ENCODE measurements at places on chromosomes 7 and 10.
A peak's percentile ranks its signal among the peaks of the same experiment; 100 is the strongest.

- DNase-seq: no peak
Measured at GRCh38 chr7:120273476-120273975, 551 bp downstream of the KCND2 start.

DNA sequence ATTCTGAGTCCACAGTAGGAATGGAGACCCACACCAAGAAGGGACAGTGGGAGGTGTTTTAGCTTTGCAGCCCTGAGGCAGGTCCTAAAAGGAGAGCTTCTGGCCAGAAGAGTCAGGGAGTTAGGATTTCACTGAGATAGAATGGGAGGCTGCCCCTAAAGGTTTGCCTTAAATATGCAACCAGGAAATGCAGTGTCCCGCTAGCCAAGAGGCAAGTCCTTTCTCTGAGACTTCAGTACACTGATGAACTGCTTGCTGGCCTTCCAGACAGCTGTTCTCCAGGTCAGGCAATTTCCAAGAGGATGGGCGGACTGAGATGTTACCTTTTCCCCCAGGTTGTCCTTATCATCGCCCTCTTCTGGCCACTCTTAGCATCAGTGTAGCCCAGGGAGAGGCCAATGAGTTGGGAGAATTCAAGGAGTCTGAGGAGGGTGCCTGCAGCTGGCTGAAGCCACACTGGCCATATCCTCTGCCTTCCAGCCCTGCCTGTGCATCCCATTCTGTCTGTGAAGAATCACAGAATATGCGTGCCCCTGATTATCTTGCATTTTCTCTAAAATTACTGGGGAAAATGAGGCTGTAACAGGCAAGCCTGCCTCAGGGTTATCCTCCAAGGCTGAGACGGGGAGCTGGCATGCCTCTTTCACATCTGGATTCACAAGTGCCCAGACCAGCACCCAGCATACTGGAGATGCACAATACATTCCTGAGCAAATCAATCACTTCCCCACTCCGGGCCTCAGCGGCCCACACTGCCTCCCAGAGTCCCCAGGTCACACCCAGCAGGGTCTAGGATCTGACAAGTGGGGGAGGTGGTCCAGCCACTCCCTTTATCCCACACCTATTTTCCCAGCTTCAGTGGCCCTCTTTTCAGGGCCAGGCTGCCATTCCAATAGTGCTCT lies 2.4 kb downstream of the TLL2 start:
- peak; percentile 37 for DNase-seq

GRCh38 chr7:29102558-29103151 lies 43.7 kb downstream of the CPVL start:
- DNase-seq: peak; percentile 82

DNA sequence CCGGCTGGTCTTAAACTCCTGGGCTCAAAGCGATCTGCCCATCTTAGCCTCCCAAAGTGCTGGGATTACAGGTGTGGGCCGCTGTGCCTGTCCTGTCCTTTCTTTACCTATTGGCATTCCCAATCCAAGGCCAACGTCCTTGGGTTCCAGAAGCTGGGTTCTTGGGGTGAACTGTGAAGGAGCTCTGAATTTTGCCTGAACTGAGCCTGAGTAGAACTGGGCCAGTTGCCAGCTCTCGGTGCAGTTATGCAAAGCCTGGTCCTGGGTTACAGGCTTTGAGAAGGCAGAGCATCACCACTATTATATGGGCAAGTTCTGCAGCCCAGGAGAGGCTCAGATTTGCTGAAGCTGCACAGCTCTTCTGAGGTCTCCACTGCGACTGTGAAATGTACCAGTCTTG lies 24.6 kb upstream of the SH2D4B start:
- no peak for DNase-seq

- no peak for DNase-seq
Measured at GRCh38 chr7:36765605-36766004, 41.3 kb upstream of the AOAH start.

DNA sequence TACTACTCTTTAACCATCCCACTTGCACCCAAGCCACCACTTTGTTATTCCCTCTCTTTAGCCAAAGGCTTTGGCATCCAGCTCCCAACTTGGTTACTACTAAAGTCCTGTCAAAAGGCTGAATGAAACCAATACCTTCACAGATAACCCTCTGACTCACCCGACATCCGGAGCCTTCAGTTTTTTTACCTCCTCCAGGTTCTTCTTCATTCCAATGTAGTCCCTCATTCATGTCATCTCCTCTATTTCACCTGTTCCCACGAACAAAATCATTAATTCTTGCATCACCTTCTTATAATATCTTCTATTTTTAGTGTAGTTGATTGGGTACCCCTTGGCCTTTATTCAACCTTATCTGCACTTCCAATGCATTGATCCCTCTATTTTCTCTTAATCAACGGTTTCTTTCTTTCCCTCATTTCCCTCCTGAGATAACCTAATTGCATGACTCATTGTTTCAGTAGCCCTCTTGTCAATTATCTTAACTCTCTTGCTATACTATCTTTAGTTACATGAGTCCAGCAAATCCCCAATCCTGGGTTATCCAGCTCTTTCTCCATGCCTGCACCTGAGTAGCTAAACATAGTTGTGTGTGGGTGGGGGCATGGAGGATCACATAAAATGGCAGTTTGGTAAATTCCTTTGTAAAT lies 87.2 kb upstream of the COL1A2 start:
- no peak for DNase-seq
